ENCODE measurements at places on chromosomes 4 and X.
A peak's percentile ranks its signal among the peaks of the same experiment; 100 is the strongest.

DNA sequence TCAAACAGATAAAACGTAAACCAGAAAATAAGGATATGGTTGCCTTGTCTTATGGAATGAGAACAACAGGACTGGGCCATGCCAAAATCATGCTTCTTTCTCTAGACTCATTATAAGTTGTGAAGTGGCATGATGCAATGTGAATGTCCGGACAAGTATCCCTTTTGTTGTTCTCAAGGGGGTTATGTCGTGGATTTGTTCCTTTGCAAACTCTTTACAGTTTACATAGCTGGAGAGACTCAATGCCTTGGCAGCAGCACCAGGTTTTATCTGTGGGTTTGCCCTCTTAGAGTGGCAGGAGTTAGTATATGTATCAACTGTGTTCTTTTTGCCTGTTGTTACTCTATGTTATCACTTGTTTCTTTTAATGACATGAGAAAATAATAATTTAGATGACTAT lies 41.4 kb downstream of the SPRY1 start:
- DNase-seq: no peak

- no peak for DNase-seq
Measured at GRCh38 chr4:189507060-189507459, 433.6 kb upstream of the FRG1 start.

GRCh38 chr4:2595436-2595835 lies 59.0 kb downstream of the FAM193A start:
- DNase-seq: no peak

- no peak for DNase-seq
Measured at GRCh38 chrX:133697656-133698055, 282.4 kb upstream of the GPC4 start.

GRCh38 chr4:2689825-2690700 lies 66.1 kb downstream of the TNIP2 start:
- peak; percentile 67 for DNase-seq
